HS-27A (cell line): ENCODE measurements at places on chromosomes 2 and 18.

DNA sequence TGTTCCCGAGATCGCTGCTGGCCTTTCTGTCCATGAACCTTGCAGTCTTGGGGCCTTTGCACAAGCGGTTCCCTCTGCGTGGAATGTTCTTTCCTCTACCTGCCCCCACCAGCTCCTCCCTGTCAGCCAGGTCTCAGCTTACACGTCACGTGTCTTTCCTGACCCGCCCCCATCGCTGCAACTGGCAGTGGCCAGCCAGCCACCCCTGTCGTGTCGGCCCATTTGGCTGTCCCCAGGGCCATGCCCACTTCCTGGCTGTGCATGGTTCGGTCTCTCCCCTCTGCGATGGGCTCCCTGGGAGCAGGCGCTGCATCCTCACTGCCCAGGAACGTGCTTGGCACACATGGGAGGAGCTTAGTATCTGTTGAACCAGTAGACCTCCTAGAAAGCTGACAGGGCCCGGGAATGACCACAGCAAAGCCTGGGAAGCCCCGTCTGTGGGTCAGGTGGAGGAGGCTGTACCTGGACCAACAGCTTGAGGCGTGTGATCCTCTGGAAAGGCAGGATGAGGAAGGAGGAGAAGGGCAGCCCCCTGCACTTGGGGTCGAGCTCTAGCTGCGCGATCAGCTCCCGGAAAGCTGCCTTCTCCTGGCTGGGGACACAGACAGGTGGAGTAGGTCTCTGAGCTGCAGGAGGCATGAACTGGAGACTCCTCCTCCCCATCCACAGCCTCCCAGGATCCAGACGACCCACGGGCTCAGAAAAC lies 21.0 kb downstream of the SNORC start:
- no peak for DNase-seq

DNA sequence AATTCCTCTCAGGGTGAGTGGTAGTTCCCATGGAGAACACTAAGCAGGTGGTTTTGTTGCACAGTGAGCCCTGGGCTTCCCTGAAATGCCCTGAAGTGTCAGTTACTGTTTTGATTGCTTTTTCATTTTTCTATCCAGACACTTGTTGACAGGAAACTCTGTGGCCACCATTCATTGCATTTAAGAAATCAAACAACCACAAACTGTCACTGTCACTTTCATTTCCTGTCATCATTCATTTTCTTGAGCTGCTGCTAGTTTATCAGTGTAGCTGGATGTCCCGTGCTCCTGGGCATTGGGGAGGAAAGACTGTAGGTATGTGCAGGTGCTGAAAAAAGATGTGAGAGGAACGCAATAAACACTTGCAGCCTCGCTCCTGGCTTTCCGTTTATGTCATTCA lies 891.6 kb upstream of the ZEB2 start:
- no peak for DNase-seq

DNA sequence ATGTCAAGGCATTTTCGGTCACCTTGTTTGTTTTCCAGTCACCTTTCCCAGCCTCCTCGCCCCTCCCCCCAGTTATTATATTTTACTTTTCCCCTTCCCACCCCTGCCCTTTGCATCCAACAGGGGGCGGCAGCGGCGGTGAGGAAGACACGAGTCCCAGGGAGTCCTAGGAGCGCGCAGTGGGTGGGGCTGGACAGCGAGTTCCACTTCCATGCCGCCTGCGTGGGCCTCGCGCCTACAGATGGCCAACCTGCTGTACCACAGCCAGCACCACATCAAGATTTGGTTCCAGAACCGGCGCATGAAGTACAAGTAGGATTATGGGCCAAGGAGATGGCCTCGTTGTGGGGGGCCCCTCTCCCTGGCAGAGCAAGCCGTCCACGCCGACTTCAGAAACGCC lies 37.2 kb upstream of the EVA1A start:
- no peak for DNase-seq

- no peak for DNase-seq
Observed at GRCh38 chr2:27356056-27356381, 545 bp downstream of the GTF3C2 start.

DNA sequence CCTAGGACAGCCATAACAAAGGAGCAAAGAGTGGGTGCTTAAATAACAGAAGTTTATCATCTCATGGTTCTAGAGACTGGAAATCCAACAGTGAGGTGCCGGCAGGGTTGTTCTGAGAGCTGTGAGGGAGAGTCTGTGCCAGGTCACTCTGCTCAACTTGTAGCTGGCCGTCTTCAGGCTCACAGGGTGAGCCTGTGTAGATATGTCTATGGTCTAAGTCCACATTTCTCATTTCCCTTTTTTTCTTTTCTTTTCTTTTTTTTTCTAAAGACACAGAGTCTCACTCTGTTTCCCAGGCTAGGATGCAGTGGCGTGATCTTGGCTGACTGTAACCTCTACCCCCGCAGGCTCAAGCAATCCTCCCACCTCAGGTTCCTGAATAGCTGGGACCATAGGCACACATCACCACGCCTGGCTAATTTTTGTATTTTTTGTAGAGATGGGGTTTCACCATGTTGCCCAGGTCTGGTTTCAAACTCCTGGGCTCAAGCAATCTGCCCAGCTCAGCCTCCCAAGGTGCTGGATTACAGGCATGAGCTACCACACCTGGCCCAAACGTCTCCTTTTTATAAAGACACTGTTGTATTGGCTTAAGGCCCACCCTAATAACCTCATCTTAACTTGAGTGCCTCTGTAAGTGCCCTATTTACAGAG lies 142.2 kb downstream of the SP3 start:
- DNase-seq: no peak

GRCh38 chr2:138267902-138268254 lies 233.7 kb upstream of the SPOPL start:
- no peak for DNase-seq

DNA sequence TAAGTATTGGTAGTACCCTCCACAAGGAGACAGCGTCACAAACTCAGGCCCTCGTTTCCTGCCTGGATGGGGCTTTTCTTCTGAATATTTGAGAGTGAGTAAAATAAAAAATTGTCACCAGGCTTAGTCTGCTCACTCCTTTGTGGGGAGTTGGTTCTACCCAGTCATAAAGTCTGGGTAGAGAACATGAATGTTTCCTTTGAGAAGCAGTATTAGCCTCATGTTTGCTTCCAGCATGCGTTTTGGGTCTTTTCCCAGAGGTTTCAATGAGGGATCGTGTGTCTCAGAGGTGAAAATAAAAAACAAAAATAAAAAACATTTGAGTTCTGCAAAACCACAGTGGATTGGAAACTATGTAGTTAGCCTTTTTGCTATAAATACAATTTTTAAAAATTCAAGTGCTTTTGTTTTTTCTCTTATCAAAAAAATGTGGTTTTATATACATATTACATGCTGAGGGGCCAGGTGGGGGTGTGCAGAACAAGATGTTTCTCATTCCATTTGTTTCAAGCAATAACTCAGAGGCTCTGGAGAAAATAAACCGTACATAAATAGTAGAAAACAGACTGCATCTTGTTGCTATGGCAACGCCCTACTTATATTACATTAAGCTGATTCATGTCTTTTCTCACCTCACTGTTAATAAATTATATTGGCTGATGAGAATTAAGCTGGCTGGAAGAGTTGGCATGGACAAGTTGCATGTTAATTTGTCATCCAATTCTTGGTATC lies 225.4 kb upstream of the FBXO11 start:
- DNase-seq: no peak

GRCh38 chr2:18219676-18220075 lies 340.8 kb downstream of the RDH14 start:
- DNase-seq: no peak

DNA sequence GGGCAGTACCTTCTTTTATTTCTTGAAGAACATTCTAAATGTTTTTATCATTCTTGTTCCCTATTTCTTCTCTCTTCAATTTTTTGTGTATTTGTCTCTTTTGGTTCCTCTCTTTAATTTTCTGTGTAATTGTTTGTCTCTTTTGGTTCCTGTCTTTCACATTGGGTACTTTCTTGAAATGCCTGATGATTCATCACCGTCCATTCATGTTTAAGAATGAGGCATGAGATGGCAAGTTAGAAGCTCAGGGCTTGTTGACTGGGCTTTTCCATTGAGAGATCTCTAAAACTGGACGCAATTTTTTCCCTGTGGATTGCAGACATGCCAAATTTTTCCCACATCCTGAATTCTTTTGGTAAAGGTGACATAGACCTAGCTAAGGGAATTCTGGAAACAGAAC lies 33.7 kb upstream of the IL1R2 start:
- DNase-seq: no peak

- DNase-seq: no peak
Observed at GRCh38 chr2:34899079-34899478, 1300.0 kb upstream of the FAM98A start.

GRCh38 chr2:236618370-236618769 lies 48.7 kb downstream of the ACKR3 start:
- DNase-seq: no peak

GRCh38 chr2:235543128-235543750 lies 49.4 kb downstream of the AGAP1 start:
- no peak for DNase-seq

GRCh38 chr2:241950413-241951315 lies 81.1 kb downstream of the RTP5 start:
- no peak for DNase-seq

DNA sequence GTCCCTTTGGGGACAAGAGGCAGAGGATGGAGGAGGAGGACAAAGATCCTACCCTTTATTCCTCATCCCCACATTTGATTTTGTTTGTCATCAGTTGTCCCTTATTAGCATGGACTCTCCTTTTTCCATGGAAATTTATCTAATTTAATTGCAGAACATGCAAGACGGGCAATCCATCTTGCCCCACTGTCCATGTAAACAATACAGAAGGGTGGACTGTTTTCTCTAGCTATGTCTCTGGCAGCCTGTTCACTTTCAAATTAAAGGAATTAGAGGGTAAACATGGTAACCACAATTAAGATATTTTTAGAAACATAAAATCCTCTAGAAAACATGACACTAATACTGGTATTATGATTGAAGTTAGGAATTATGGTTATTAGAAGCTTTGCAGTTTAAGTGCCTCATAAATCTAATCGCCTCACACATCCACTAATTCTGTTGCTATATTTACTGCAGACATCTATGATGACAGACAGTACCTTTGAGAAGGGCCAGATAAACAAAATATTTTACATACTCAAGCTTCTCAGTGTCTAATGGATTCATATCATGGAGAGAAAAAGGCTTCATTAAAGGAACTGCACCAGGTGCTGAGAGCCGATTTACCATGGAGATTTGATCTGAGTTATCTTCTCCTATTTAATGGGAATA lies 215.5 kb downstream of the LNPK start:
- no peak for DNase-seq
